ENCODE measurements at places on chromosomes 3 and 15. TPM values are rescaled to one million over a fixed set of nuclear protein-coding genes. Genes with fewer than 3 reads are reported as not detected.

GRCh38 chr15:41438206-41438605 is 21.3 kb downstream of the RTF1 start:
- peaks cover 53% of the 10 kb centered on the region for H3K36me3 ChIP-seq
- no peak overlapping the region for H3K27ac ChIP-seq
- no peak overlapping the region for H3K4me3 ChIP-seq
- H3K4me1 ChIP-seq = no peaks in the 10 kb centered on the region
- no peak for DNase-seq

GRCh38 chr15:91456921-91457320 is 356.9 kb downstream of the SV2B start:
- H3K36me3 ChIP-seq = no peaks in the 10 kb centered on the region
- DNase-seq = no peak

DNA sequence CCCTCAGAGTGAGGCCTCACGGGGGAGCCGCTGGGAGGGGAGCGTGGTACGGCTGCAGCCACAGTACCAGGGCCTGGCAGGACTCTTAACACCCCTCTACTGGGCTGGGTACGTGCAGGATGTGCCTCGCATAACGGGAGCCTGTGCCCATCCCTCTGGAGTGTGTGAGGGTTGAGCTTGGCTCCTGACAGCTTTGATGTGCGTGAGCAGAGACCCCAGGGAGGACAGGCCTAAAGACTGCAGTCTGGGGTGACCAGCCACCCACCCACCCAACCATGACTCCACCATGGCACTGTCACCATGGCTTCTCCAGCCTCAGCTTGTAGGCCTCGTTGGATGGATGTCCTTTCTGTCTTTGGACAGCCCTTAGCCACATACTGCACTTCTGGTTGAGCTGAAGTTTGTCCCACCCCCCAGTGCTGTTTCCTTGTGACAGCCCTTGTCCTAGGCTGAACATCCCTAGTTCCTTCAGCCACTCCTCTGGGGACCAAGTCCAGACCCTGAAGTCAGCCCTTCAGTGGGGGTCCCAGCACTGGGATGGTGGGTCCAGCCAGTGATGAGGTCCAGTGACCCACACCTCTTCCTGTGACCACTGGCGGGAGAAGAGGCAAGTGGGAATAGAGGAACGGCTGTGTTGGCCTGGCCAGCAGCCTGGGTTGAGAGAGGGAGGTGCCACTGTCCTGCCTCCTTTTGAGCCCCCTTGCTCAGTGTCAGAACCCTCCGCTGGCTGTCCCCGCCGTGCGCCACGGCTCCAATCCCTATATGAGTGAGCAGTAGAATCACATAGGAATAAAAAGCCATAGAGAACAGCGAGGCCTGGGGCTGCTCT is 6.1 kb downstream of the GLYCTK start:
- peaks cover 9% of the 10 kb centered on the region for H3K36me3 ChIP-seq
- H3K4me3 ChIP-seq = no peak overlapping the region
- H3K27ac ChIP-seq = no peak overlapping the region
- no peak for DNase-seq

- no peaks in the 10 kb centered on the region for H3K36me3 ChIP-seq
- H3K27me3 ChIP-seq = no peaks in the 10 kb centered on the region
- H3K4me1 ChIP-seq = no peaks in the 10 kb centered on the region
- H3K27ac ChIP-seq = no peak overlapping the region
- no peak overlapping the region for H3K4me3 ChIP-seq
These were observed 192.8 kb upstream of the RORA start for GRCh38 chr15:61421938-61422337.

- no peak for DNase-seq
- peaks cover 91% of the 10 kb centered on the region for H3K36me3 ChIP-seq
- peaks cover 5% of the 10 kb centered on the region for H3K4me1 ChIP-seq
- H3K27ac ChIP-seq = no peak overlapping the region
These were observed 29.3 kb downstream of the RIOX2 start for GRCh38 chr3:97942801-97943546.

DNA sequence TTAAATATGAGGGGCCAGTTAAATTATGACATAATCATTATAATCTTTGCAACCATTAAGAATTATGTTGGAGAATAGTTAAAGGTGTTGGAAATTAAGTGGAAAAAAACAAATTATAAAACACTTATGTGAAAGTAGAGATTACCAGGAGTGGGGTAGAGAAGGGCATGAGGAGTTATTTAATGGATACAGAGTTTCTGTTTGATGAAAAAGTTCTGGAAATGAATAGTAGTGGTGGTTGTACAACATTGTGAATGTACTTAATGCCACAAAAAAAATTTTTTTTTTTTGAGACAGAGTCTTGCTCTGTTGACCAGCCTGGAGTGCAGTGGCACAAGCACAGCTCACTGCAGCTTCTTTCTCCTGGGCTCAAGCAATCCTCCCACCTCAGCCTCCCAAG is 25.1 kb upstream of the TNIK start:
- no peak for DNase-seq
- H3K4me3 ChIP-seq = no peak overlapping the region
- H3K27ac ChIP-seq = no peak overlapping the region
- no peaks in the 10 kb centered on the region for H3K4me1 ChIP-seq
- H3K27me3 ChIP-seq = no peaks in the 10 kb centered on the region

DNA sequence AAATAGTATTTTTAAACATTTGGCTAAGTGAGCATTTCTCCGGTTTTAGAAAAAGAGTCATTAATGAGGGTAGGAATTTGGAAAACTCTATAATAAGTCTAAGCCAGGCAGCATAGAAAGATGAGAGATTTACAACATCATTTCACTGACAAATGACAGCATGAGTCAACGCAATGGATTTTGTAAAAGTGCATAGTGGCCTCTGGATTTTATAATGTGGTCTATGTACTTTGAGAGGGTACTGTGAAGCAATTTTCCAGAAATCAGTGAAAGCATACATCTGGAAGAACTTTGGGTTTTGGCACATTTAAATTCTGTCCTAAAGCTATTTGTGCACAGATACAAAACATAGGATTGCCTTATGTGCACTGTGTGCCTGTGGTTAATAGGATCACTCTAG is 130.8 kb upstream of the CCNL1 start:
- no peak overlapping the region for H3K27ac ChIP-seq
- DNase-seq = peak; percentile 40
- no peaks in the 10 kb centered on the region for H3K27me3 ChIP-seq
- H3K36me3 ChIP-seq = no peaks in the 10 kb centered on the region

DNA sequence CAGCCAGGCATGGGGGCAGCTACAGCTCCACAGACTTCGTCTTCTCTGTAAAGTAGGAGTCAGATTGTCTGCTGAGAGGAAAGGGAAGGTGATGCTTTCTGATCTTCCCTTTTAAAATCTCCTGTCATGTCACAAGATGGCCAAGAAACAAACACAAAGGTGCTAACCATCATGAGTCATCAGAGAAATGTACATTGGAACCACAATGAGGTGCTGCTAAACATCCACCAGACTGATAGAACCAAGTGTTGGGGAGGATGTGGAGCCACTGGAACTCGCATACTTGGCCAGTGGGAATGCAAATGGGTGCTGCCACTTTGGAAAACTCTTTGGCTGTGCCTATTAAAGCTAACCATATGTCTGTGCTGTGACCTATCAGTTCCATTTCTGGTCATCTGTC is 268.8 kb downstream of the SLCO3A1 start:
- no peaks in the 10 kb centered on the region for H3K27me3 ChIP-seq
- H3K4me1 ChIP-seq = peaks cover 13% of the 10 kb centered on the region
- no peak for DNase-seq
- no peak overlapping the region for H3K4me3 ChIP-seq
- H3K27ac ChIP-seq = no peak overlapping the region

GRCh38 chr3:25437953-25438352 is 9.9 kb downstream of the RARB start:
- peak overlapping the region; percentile 40 for H3K27ac ChIP-seq
- no peak for DNase-seq

- H3K4me1 ChIP-seq = no peaks in the 10 kb centered on the region
- H3K27ac ChIP-seq = no peak overlapping the region
- H3K36me3 ChIP-seq = no peaks in the 10 kb centered on the region
These were observed 46.1 kb upstream of the RASGRP1 start for GRCh38 chr15:38610748-38611147.

DNA sequence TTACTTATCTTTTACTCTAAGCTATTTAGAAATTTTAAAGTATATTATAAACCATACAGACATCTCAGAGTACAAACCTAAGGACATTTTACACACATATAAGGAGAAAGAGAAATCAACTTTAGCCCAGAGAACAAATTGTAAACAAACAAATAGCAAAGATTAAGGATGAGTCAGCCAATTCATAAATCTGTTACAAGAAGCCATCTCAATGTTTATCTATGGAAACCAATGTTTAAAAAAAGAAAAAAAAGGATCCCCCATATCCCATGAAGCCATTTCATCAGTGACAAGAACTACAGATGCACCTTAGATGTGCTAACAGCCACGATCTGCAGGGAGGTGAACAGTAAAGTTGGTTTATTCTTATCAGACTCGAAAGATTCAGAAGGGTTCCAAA is 437.1 kb downstream of the SHQ1 start:
- H3K4me1 ChIP-seq = peaks cover 45% of the 10 kb centered on the region
- H3K4me3 ChIP-seq = no peak overlapping the region
- no peaks in the 10 kb centered on the region for H3K36me3 ChIP-seq
- H3K27me3 ChIP-seq = no peaks in the 10 kb centered on the region
- H3K27ac ChIP-seq = no peak overlapping the region

- no peak within 1 kb of the TSS for H3K27ac ChIP-seq
- H3K27me3 ChIP-seq = peaks cover 10% of the 10 kb centered on the region
- peak; percentile 84 for DNase-seq
- H3K4me1 ChIP-seq = no peaks in the 10 kb centered on the region
These were observed at the start of gene MAGEL2 for GRCh38 chr15:23647421-23648370. TSS of gene MAGEL2 (minus strand) at chr15:23647867. CDS start at chr15:23647742, 125 bp downstream.

- DNase-seq = no peak
- H3K36me3 ChIP-seq = no peaks in the 10 kb centered on the region
- peaks cover 9% of the 10 kb centered on the region for H3K4me1 ChIP-seq
- no peak overlapping the region for H3K27ac ChIP-seq
- H3K4me3 ChIP-seq = no peak overlapping the region
- peaks cover 23% of the 10 kb centered on the region for H3K27me3 ChIP-seq
These were observed 3.6 kb upstream of the RBPMS2 start for GRCh38 chr15:64779024-64779423.

GRCh38 chr15:101068961-101069653 is 149.9 kb downstream of the LRRK1 start:
- peaks cover 47% of the 10 kb centered on the region for H3K36me3 ChIP-seq
- H3K27me3 ChIP-seq = no peaks in the 10 kb centered on the region
- no peak overlapping the region for H3K4me3 ChIP-seq
- H3K27ac ChIP-seq = peak overlapping the region; percentile 70
- no peak for DNase-seq

GRCh38 chr3:60948488-60948887 is 302.8 kb downstream of the FHIT start:
- H3K36me3 ChIP-seq = no peaks in the 10 kb centered on the region
- no peak overlapping the region for H3K4me3 ChIP-seq
- H3K27me3 ChIP-seq = no peaks in the 10 kb centered on the region
- no peaks in the 10 kb centered on the region for H3K4me1 ChIP-seq

GRCh38 chr3:162517110-162517509 is 1020.5 kb downstream of the OTOL1 start:
- H3K27me3 ChIP-seq = no peaks in the 10 kb centered on the region
- H3K36me3 ChIP-seq = no peaks in the 10 kb centered on the region
- no peaks in the 10 kb centered on the region for H3K4me1 ChIP-seq
- no peak overlapping the region for H3K27ac ChIP-seq
- no peak overlapping the region for H3K4me3 ChIP-seq

- DNase-seq = no peak
- no peaks in the 10 kb centered on the region for H3K4me1 ChIP-seq
- no peaks in the 10 kb centered on the region for H3K27me3 ChIP-seq
- no peak overlapping the region for H3K27ac ChIP-seq
- H3K36me3 ChIP-seq = no peaks in the 10 kb centered on the region
These were observed 234.5 kb upstream of the ZBTB20 start for GRCh38 chr3:115381573-115381912.

- no peaks in the 10 kb centered on the region for H3K27me3 ChIP-seq
- H3K4me3 ChIP-seq = peak overlapping the region; percentile 5
- peaks cover 63% of the 10 kb centered on the region for H3K4me1 ChIP-seq
- no peak overlapping the region for H3K27ac ChIP-seq
These were observed 4.3 kb downstream of the PPIB start for GRCh38 chr15:64158363-64159134.

DNA sequence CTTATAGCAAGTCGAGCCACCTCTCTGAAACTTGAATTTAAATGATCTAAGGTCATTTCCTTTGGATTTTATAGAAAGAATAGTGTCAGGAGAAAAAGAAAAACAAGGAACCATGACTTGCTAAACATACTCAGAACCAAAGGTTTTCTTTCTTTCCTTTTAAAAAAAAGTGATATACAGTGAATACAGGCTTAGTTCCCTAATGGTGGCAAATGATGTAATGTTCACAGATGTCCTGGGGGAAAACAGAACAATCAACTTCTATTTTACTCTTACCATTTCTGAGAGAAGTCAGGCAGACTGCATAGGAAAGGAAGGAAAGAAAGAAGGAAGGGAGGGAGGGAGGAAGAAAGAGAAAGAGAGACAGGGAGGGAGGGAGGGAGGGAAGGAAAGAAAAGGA is 56.5 kb downstream of the ST6GAL1 start:
- no peaks in the 10 kb centered on the region for H3K36me3 ChIP-seq
- H3K4me1 ChIP-seq = peaks cover 25% of the 10 kb centered on the region
- peak overlapping the region; percentile 8 for H3K27ac ChIP-seq

DNA sequence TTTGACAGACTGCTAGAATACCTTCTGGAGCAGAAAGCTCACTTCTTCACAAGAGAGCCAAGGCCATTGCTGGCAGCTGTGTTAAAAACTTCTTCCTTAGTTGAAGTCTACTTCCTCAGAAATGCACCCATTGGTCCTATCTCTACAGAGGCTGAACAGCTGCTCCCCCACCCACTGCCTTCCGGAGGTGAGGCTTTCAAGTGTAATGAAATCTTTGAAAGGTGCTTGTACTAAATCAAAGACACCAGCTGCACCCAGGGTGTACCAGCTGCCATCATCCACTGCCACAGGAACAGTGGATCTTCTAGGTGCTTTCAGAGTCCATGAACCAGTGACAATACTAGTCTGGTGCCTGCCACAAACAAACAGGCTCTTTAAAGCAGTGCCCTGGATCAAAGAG is 26.4 kb upstream of the HERC1 start:
- DNase-seq = peak; percentile 63
- H3K4me1 ChIP-seq = no peaks in the 10 kb centered on the region
- no peaks in the 10 kb centered on the region for H3K27me3 ChIP-seq
- H3K36me3 ChIP-seq = no peaks in the 10 kb centered on the region

GRCh38 chr3:99286266-99286845 is 352.0 kb upstream of the COL8A1 start:
- DNase-seq = no peak
- H3K4me1 ChIP-seq = no peaks in the 10 kb centered on the region
- no peaks in the 10 kb centered on the region for H3K36me3 ChIP-seq
- H3K27ac ChIP-seq = no peak overlapping the region

- H3K27me3 ChIP-seq = no peaks in the 10 kb centered on the region
- no peaks in the 10 kb centered on the region for H3K36me3 ChIP-seq
- H3K4me1 ChIP-seq = no peaks in the 10 kb centered on the region
- no peak overlapping the region for H3K27ac ChIP-seq
- no peak for DNase-seq
- H3K4me3 ChIP-seq = no peak overlapping the region
These were observed 155.2 kb downstream of the DNAJB8 start for GRCh38 chr3:128311441-128311844.

- no peak overlapping the region for H3K27ac ChIP-seq
- no peak overlapping the region for H3K4me3 ChIP-seq
- H3K36me3 ChIP-seq = no peaks in the 10 kb centered on the region
- H3K27me3 ChIP-seq = no peaks in the 10 kb centered on the region
These were observed 267.6 kb upstream of the TBC1D5 start for GRCh38 chr3:18010001-18010400.

SIDT1 gene
- total RNA-seq = 33.4 TPM

EXD1 gene
- not detected for total RNA-seq

WDR5B gene
- 4.6 TPM for total RNA-seq

ZPLD1 gene
- total RNA-seq = not detected

DZIP3 gene
- total RNA-seq = 2.0 TPM

ROPN1B gene
- total RNA-seq = not detected

GOLGA8S gene
- total RNA-seq = not detected

SNX4 gene
- total RNA-seq = 65.6 TPM

ECE2 gene
- 2.9 TPM for total RNA-seq
